Activated T-cell treated with anti-CD3 and anti-CD28 coated beads, Interleukin-2, amount 50 U/mL, for 48 hours (primary cell): ENCODE measurements at places on chromosomes 12 and 14.
A peak's percentile ranks its signal among the peaks of the same experiment; 100 is the strongest.

DNA sequence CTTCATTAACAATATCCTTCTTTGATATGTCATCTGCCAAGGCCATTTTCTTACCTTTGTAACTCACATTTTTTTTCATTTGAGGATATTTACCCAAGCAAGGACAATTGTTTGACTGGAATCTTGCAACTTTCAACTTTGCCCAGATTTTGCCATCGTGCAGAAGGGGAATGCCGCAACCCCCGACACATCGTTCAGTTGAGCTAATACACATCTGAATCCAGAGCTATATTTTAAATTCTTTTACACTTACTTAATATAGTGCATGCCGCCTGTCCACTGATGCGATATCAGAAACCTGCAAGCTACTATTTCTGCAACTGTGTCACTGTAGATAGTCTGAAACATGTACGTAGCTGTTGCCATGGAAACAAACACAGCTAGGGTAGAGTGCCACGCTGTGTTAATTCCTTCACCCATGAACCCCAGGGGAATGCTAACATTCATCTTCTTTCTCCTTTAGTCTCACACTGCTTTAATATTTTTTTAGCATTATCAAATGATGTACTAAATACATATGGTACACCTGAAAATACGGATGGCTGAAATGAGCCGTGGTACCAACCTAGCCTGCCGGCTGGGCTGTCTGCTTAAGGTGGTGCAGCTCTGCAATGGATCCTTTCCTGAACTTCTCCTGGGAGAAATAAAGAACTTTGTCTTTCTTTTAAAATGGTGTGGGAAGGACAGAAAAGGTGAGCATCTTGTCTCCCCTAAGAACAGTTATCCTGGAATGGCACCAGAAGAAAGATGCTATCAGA, 77.0 kb upstream of the FOXN3 start:
- no peak for DNase-seq

DNA sequence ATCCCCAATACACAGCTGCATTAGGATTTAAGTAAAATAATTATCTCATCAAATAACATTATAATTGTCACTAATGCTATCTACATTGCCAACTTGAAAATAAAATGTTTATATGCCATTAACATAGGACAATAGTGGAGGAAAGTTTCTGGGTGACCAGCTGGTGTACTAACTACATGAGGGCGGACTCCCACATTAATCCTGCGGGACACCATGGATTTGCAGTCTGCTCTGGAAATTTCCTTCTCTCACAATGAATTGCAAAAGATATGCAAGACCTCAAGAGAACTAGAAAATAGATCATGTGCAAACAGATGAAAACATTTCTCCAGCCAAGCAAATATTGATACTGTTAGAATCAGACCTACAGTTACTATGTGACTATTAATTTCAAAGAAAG, 390.1 kb downstream of the NAV3 start:
- DNase-seq = no peak

- peak; percentile 85 for DNase-seq
Observed at GRCh38 chr14:103528587-103529382, at the start of gene TRMT61A. TRMT61A (plus strand) TSS chr14:103529196; CDS start chr14:103529979, 783 bp downstream.

DNA sequence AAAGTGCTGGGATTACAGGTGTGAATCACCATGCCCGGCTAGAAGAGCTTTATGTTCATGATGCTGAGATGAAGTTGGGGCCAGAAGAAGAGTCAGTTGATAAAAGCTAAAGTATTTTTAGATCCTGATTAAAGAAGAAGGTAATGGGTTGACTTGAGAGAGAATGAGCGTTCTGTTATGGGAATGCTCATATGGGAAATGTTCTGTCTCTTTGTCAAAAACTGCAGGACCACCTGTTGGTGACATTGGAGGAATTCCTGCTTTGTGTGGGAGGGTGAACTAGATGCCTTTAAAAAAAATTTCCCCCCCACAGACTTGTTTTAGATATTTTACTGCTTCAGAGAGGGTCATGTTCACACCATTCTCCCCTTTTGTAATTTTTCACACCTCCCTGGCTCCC, 6.7 kb downstream of the WDR20 start:
- DNase-seq = no peak

DNA sequence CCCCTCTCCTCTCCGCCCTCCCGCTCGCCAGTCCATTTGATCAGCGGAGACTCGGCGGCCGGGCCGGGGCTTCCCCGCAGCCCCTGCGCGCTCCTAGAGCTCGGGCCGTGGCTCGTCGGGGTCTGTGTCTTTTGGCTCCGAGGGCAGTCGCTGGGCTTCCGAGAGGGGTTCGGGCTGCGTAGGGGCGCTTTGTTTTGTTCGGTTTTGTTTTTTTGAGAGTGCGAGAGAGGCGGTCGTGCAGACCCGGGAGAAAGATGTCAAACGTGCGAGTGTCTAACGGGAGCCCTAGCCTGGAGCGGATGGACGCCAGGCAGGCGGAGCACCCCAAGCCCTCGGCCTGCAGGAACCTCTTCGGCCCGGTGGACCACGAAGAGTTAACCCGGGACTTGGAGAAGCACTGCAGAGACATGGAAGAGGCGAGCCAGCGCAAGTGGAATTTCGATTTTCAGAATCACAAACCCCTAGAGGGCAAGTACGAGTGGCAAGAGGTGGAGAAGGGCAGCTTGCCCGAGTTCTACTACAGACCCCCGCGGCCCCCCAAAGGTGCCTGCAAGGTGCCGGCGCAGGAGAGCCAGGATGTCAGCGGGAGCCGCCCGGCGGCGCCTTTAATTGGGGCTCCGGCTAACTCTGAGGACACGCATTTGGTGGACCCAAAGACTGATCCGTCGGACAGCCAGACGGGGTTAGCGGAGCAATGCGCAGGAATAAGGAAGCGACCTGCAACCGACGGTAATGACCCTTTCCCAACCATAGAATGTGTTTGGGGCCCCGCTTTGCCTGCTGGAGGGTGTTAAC, 615 bp downstream of the CDKN1B start:
- peak; percentile 59 for DNase-seq

- DNase-seq = peak; percentile 62
Observed at GRCh38 chr14:99479906-99480869, at the start of gene SETD3. SETD3 (minus strand) TSS chr14:99480859; CDS start chr14:99465805, 15,054 bp downstream.

- no peak for DNase-seq
Observed at GRCh38 chr12:46150735-46151134, 118.1 kb downstream of the SLC38A1 start.

- DNase-seq = peak; percentile 53
Observed at GRCh38 chr14:52961060-52961639, 10.3 kb upstream of the FERMT2 start.

DNA sequence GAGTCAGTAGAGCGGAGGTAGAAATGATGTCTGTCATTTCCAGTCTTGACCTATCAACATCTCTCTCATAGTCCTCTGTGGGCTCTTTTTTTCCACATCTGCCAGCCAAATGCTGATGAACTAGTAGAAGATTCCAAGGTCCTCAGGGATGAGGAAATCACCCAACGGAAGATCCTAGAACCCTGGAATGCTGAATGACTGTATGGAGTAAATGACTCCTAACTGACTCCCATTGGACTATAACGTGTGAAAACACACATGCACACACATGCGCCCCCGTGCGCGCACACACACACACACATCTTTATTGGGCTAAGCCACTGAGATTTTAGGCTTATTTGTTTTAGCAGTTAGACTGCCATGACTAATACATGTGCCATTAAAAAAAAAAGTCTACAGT, 159.2 kb downstream of the MYRFL start:
- DNase-seq = no peak

DNA sequence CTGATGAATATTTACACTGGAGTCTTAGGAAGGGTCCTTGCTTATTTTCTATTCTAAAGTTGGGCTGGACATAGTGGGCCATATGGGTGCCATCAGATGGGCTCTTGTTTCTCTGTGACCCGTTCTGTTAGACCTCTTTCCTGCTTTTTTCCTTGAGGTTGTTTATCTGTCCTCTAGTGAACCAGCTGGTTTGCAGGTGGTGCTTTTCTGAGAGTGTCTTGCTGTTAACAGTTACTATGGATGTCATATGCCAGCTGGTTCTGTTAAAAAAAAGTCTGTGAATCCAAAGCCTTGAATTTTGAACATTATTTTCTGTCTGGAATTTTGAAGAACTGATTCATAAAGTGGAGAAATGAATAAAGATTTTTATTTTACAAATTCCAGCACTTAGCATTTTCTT, 29.2 kb downstream of the ZC3H14 start:
- no peak for DNase-seq

- DNase-seq = no peak
Observed at GRCh38 chr12:3668479-3669165, 84.3 kb downstream of the CRACR2A start.

DNA sequence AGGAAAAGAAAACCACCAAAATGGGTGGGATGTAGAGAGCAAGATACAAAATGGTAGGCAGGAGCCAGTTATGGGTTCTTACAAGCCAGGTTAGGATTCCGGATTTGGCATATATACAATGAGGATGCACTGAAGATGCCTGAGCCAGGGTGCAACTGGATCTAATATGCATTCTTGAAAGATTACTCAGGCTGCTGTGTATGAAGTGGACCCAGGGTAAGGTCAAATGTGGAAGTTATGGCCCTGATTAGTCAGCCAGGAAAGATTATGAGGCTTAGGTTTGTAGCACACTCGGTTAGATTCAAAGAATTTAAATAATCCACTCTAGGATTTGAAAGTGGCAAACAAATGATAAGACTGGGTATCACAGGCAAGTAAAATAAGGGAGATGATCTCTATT, 1750.7 kb upstream of the FLRT2 start:
- DNase-seq = no peak

- no peak for DNase-seq
Observed at GRCh38 chr14:57751400-57751799, 114.5 kb downstream of the SLC35F4 start.

DNA sequence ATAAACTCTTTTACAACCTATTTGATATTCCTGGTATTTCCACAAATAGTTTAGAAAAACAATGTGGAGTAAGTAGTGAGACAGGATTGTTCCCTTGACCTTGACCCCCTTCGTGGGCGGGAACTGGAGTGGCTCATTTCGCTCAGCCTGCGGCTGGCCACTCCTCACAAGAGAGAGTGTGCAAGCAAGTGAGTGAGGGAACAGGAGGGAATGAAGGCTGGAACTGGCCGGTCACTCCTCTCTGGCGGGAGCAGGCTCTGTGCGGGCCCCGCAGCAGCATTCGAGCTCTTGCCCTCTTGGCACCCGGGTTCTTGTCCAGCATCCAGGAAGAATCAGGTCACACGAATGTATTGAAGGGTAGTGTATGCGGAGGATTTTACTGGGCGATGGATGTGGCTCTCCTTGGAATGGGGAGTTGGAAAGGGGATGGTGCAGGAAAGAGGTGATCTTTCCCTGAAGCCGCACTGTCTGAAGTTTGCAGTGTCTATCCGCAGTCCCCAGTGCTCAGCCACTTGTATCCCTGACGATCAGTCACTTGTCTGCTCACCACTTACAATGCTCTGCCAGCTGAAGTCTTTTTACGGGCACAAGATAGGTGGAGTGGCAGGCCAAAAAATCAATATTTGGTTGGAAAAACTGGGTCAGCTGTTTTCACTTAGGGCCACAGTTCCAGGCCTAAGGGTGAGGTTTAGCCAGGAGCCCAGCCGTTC, 28.0 kb upstream of the TXNRD1 start:
- no peak for DNase-seq

GRCh38 chr12:119274636-119275065, 59.9 kb upstream of the CCDC60 start:
- no peak for DNase-seq

- no peak for DNase-seq
Observed at GRCh38 chr14:20413744-20414082, 412 bp upstream of the TEP1 start.

GRCh38 chr12:95104919-95105452, 31.6 kb upstream of the NR2C1 start:
- DNase-seq = no peak

GRCh38 chr14:101992708-101993107, 28.3 kb downstream of the DYNC1H1 start:
- no peak for DNase-seq

- DNase-seq = no peak
Observed at GRCh38 chr12:101671833-101672232, 25.6 kb upstream of the CHPT1 start.

DNA sequence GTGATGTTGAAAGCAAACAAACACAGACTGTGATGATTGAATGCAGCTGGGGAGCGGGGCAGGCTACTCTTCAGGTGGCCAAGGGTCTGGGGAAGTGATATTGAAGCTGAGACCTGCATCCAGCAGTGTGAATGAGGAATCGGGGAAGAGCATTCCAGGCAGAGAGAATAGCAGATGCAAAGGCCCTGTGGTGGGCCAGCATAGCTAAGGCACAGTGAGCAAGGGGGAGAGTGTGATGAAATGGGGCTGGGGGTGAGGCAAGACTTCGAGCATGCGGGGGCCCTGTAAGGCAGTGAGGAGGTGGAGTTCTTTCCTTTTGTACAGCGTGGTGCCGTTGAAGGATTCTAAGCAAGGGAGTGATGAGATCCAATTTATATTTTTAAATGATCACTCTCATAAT, 77.4 kb downstream of the KCNK13 start:
- no peak for DNase-seq

DNA sequence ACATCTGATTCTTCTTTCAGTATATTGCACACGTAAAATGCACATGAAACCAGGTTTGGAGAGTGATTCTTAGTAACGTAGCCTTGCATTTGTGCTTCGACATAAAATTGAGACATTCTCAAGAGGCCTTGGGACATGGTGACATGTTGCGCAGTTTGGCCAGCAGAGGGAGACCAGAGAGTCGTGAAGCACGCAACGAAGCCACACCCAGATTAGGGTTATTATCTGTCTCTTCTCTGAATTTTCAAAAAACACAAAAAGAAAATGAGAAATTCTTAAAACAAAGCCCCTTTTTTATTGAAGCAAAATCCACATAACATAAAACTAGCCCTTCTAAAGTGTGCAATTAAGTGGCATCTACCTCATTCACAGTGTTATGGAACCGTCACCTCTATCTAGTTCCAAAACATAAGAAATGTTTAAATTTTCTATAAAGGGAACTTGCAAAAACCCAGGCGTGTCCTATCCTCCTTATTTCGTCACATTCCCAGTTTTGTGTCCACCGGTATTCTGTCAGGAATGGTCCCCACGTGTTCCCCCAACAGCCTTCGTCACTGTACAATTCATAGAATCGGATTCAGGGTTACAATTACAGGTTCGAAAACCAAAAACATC, 108.8 kb upstream of the ATF7IP start:
- DNase-seq = peak; percentile 78

DNA sequence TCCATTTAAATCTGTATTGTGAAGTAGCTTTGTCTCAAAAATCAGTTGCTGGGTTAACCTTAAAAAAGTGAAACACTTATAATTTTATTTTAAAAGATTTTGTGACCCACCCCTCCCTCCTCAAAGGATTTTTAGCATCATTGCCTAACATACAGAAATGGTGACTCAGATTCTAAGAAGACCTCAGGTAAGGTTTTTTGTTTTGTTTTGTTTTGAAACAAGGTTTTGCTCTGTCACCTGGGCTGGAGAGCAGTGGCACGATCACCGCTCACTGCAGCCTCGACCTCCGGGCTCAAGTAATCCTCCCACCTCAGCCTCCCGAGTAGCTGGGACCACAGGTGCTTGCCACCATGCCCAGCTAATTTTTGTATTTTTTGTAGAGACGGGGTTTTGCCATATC, 74.2 kb downstream of the GNS start:
- no peak for DNase-seq
